NCI-H774 (cell line): ENCODE measurements at places on chromosomes 5 and 9.

GRCh38 chr9:4119778-4120554, 179.9 kb downstream of the GLIS3 start:
- DNase-seq = no peak

GRCh38 chr5:39249564-39250274, 30.4 kb upstream of the FYB1 start:
- no peak for DNase-seq

GRCh38 chr9:69044240-69045219, 9.0 kb downstream of the FXN start:
- no peak for DNase-seq

DNA sequence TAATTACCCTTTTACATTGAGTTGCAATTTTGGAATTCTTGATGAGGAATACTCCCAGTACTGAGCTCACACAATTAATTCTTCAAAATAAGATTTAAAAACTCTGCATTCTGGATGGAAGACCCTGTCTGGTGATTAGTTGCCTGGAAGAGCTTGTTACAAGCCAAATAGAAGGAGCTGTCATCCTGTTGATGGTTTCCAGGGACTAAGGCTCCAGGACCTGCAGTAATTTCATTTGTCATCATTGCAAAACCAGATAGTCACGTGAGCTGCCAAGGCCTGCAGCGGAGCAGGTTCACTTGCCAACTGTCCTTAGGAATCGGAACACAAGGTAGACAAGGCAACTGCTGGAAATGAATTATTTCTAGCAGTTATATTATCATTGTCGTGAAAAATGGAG, 597.7 kb downstream of the CCDC171 start:
- no peak for DNase-seq

DNA sequence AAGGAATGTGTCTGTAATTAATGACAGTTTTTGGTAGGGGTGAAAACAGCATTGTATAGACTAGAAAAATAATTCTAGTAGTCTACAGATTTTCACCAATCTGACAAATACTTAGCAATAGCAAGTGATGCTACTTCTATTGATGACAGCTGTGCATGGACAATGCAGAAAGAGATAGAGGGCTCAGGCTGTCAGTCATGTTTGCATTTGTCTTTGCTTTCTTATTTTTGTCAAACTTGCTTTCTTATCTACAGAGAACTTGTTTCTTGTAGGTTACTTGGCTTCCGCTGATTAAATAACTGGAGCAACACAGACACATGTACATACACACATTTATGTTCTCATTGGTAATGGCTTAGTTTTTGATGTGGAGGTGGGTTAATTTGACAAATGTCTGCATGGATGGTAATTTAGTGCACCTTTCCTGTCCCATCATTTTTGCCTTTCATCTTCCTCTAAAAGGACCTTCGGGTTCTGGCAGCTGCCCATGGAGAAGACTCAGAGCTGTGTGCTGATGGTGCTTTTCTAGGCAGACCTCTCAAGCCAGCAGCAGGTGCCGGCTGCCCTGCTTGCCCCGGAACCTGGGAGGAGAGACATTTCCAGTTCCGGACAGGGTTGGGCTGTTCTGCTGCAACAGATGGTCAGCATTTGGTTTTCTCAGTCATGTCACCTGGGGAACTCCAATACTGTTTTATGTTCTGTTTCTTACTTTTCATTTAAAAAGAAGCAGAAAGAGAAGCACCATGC, 28.8 kb downstream of the CAMK4 start:
- no peak for DNase-seq

DNA sequence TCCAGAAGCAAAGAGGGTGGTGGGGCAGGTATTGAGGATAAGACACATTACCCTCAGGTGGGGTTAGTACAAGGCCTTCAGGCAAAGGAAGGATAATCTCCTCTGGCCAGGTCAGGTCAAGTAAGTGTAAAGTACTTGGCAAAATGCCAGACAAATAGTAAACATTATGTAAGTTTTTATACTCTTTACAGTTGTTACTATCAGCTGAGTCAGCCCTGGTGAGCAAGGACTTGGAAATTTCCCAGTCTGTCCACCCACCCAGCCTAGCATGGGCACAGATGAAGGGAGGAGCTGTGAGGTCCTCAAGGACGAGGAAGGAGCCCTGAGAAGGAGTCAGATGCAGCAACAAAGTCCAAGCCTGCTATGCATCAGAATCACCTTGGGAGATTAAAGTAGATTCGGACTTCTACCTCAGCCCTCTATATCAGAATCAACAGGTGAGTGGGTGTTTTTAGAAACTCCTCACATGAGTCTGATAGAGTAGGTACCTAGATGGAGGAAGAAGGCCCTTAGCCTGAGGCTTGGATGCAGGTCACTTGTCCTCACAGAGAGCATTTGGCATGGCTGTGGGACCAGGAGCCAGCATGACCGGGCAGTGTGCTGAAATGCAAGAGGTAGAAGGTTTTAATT, 50.2 kb upstream of the BARX1 start:
- DNase-seq = no peak

DNA sequence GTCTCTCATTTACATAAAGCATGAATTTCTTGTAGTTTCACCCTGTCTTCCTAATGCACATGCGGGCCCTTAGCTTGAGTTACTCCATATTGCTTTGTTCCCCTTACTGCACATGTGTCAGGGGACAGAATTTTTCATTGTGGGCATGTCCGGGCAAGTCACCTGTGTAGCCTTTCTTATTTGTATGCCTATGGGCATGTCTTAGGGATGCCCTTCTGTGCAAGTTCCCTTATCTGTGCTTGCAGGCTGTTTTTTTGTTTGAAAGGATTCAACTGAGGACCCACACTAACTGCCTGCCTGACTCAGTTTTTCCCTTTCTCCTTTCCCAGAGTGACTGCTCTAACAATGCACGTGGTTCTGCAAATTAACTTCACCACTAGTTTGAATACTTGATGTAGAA, 161.7 kb downstream of the YTHDC2 start:
- DNase-seq = no peak

DNA sequence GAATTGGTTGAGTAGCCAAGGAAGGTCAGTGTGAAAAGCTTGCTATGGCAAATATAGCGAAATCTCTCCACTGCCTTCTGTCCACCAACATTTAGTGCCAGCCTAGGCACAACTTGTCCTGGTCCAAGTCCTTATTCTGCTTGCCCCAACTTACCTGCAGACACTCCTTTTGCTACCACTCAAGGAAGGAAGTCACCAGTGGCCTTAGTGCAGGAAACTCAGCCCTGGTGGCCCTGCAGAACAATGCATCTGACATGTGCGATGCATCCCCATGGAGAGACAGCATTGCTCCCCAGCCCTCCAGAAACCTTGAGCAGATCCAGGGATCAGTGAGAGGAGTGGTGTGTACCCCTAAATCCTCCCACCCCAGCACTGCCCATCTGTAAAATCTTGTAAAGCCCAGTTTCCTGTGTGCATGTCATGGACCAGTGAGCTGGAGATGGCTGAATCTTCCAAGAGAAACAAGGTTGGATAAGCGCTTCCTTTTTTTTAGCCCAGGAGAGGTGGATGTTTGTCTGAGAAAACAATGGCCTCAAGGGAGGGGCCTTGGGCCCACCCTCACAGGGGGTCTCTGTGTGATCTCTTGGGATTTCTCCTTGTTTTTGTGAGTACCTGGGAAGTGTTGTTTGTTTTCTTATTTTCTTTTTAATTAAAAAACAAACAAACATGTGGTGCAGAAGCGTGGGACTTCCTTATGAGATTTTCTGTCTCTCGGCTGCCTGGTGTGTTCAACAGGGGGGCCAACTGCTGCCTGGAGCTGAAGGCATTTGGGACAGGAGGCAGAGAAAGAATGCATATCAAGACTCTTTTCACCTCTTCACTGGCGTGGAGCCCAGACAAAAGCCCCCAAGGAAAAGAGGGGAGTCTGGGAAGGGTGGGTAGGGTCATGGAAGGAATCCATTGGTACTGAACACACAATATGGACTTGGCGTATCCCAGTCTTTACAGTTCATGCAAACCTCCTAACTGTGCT, 3.6 kb downstream of the FOXI1 start:
- no peak for DNase-seq

DNA sequence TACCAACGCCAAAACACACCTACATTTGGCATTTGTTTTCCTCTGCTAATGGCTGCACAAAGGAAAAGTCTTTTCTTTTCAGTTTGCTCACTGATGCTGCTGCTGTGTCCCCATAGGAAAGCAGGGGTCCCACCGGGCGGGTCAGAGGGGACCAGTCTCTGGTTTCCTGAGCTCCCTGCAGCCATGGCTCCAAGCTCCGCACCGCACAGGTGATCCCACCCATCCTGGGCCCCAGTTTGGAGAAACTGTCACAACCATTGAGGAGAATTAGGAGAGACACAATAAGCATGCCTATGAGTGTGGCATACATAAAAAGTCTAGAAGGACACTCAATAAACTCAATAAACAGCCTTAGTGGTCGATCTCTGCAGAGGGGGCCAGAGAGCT, 19.9 kb downstream of the MED10 start:
- no peak for DNase-seq

DNA sequence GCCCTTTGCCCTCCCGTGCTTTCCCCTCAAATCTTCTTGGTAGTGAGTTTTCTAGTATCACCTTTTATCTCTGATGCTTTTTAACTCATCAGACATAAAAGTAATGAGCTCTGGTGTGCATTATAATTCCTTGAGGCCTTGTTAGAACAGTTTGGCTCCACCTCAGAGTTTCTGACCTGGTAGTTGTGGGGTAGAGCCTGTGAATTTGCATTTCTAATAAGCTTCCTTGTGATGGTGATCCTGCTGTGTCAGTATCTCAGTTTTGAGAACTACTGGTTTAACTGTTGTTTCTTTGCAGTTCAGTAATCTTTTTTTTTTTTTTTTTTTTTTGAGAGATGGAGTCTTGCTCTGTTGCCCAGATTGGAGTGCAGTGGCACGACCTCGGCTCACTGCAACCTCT, 31.1 kb downstream of the UBE2D2 start:
- no peak for DNase-seq

DNA sequence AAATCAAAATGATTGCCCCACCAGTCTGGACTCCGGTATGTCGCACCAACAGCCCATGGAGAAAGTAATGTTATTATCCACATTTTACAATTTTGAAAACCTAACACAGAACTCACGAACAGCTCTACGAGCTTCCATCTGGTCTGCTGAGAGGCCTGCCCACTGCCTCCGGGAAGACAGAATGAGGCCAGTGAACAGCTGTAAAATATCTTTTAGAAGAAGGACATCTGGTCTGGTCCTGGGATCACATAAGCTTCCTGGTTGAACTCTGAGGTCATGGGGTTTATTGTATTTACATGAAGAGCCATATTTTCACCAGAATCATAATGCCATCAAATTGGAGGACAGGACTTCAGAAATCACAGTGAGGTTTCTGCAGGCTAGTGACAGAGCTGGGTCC, 89.0 kb downstream of the FRMD3 start:
- DNase-seq = no peak

DNA sequence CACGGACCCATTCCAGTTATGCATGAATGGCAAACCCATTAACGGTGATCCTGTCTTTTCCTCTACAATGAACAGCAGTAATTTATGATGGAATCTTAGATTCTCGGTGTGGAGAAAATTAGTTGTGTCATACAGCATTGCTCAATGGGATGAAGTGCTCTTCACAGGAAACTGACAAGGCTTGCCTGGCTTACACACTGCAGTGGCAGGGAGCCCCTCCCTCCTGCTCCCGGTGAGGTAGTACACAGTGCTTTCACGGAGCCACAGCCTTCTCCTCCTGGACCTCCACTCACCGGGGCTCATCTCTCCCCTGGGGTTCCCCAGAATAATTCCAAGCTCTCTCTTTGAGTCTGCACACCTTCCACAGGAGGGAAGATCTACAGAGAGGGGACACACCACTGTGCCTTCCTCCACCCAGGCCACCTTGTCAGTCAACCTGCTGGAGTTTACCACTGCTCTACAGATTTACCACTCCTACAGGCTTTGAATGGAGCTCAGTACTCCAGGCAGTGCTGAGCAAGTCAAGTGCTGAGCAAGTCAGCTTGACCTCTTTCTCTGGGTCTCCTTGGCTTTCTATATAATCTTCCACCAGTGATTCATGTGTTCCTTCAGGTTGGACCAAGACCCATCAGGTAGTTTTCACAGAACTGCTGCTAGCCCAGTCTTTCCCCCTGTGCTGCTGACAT, 59.1 kb upstream of the TBC1D2 start:
- DNase-seq = no peak

DNA sequence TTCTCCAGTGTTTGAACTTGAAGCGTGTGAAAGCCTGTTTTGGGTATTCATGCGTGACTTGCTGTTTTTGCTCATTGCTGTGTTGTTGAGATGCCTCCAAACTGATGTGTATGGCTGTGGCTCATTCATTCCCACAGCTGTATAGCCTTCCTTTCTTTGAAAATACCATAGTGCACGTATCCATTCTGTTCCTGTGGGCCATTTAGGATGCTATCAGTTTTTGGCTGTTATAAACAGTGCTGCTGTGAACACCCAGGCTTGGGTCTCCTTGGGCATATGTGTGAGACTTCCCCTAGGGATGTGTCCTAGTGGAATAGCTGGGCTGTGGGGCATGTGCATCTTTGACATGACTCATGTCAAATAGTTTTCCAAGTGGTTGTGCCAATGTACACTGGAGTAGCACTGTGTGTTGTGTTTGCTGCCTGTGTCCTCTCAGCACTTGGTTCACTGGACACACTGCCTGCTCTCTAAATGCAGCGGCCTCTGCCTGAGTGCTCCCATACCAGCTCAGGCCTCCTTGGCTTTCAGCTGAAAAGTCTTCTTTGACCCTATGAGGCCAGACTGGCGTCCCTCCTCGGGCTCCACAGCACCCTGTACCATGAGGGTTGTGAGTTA, 102.6 kb upstream of the TBC1D2 start:
- DNase-seq = no peak

GRCh38 chr9:73871636-73872035, 625.5 kb upstream of the RORB start:
- no peak for DNase-seq

DNA sequence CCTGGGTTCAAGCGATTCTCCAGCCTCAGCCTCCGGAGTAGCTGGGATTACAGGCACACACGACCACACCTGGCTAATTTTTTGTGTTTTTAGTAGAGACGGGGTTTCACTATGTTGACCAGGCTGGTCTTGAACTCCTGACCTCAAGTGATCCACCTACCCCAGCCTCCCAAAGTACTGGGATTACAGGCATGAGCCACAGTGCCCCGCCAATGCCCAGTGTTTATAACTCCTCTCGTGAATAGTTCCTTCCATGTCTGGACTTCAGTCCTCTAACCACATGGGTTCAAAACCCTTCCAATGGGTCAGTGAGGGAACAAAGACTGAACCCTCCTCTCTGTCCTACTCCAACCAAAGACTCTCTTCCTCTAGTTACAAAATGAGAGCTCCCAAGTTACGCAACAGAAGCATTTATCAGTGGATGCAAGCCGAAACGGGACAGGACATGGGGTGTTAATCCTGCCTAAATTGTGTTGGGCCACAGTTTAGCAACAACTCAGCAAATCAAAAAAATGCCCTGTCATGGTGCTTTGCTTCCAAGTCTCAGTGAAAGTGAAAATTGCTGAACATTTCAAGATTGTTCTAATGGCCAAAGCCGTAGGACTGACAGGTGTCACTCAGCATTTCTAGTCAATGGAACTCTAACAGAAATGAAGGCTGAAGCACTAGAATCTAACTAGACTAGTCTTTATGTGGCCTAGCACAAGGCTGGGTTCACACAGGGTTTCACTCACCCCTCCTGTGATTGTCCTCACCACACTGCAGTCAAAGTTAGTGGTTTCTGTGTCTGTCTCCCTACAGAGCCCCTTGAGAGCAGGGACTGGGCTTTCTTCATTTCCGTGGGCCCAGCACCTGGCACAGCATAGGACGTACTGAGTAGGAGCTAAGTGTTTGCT, 3.2 kb upstream of the TMEM245 start:
- no peak for DNase-seq

GRCh38 chr5:8196061-8196460, 327.1 kb downstream of the MTRR start:
- DNase-seq = no peak

- no peak for DNase-seq
These were observed 8.3 kb downstream of the HNRNPH1 start for GRCh38 chr5:179615203-179615602.

GRCh38 chr5:81035522-81035921, 75.4 kb downstream of the RASGRF2 start:
- DNase-seq = no peak
